ENCODE measurements at places on chromosomes 12 and 14.

DNA sequence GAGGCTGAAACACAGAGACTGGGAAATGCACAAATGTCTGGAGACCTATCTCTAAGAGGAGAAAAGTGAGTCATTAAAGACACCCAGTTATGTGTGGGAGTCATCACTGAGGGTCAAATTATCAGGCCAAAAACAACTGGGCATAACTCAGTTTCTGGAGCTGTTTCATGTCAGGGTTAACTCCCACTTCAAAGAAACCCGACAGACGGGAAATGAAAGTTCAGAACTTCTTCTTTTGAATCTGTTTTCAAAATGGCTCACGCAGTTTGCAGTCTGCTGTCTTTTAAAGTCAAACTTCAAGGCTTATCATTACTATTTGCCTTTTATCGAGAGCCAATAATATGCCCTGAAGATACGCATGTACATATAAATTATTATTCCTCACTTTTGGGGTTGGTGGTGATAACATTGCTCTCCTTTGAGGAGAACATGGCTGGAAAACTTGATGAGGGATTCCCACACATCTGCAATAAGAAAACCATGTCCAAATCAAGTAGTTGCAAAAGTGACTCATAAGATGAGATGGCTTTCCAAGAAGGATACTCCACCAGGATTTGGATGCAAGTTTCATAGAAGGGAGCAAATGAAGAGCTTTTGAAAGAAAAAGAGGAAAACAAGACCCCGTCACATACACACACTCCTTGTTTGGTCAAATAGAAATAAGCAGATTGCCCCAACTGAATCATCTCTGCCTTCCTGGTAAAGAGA lies 341.4 kb downstream of the ADAMTS20 start:
- no peak for DNase-seq

GRCh38 chr12:29148596-29148910 lies 525 bp upstream of the FAR2 start:
- no peak for DNase-seq

DNA sequence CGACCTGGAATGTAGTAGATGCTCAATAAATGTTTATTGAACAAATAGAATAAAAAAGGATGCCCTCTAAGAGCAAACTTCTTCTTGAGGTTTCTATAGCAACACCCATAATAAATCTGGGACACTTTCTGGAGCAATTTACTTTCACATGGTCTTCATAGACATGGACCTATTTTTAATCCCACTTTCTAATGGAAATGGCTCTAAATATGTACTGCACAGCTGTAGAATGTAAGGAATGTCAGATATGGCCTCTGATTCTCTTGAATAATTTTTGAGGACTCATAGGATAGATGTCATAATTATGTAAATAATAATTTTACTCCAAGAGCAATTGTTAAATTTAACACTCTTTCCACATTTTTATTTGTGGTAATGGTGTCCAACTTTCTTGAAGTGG lies 133.5 kb upstream of the DAAM1 start:
- no peak for DNase-seq

- no peak for DNase-seq
These were observed 693 bp downstream of the CBX5 start for GRCh38 chr12:54279227-54279631.

DNA sequence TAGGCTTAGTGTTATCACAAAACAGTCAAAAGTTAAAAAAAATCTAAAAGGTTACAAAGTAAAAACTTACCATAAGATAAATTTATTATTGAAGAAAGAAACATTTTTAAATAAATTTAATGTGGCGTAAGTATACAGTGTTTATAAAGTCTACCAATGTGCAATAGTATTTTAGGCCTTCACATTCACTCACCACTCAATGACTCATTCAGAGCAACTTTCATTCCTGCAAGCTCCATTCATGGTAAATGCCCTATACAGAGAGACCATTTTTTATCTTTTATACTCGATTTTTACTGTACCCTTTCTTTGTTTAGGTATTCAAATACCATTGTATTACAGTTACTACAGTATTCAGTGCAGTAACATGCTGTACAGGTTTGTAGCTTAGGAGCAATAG lies 124.5 kb downstream of the ANO4 start:
- DNase-seq: no peak

DNA sequence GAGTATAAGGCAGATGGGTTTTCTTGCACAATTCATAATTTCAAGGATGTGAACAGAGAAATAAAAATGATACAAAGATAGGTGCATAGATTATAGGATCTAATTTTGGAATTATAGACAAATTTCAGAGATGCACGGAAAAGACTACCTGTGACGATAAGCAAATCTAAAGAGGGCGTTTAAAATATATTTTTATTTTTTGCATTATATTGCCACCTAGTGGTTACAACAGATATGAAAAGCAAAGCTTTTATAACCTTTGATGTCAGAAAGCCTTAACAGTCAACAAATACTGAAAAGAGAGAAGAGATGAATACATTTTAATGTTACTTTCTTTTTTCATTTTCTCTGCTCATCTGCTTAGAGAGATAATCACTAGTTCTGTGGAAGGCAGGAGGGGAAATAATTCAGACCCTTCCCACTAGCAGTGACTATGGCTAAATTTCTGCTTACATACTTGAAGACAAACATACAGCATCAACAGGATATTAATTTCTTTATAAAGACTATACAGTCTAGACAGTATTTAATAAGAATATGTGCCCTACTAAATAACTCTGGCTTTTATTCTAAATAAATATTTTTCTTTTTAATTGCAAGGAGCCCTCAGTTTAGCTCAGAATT lies 46.3 kb downstream of the NTS start:
- DNase-seq: peak; percentile 79

GRCh38 chr14:20809917-20810316 lies 7.3 kb upstream of the RNASE1 start:
- DNase-seq: no peak
